Osteocyte (in vitro differentiated cells): ENCODE measurements at places on chromosomes 7 and 10. TPM values are rescaled to one million over a fixed set of nuclear protein-coding genes. Genes with fewer than 3 reads are reported as not detected.
A peak's percentile ranks its signal among the peaks of the same experiment; 100 is the strongest.

UNCX gene
- not detected in 2 replicates for total RNA-seq

ATP5F1C gene
- 132 and 133 TPM in 2 replicates for total RNA-seq

LRMDA gene
- total RNA-seq, result 0.19 and 1.3 TPM in 2 replicates

MEIG1 gene
- total RNA-seq, result 1.0 TPM in 1 of 2 replicates, not detected in the other

SEC61G gene
- 113 and 120 TPM in 2 replicates for total RNA-seq

GRM3 gene
- not detected in 2 replicates for total RNA-seq

IGF2BP3 gene
- total RNA-seq, result 70.0 and 70.5 TPM in 2 replicates

SPDYE18 gene
- total RNA-seq, result 0.99 TPM in 1 of 2 replicates, not detected in the other

SCIN gene
- total RNA-seq, result 1.6 and 2.5 TPM in 2 replicates

GOLGA7B gene
- 0.05 TPM in 1 of 2 replicates, not detected in the other for total RNA-seq

GJD4 gene
- not detected in 2 replicates for total RNA-seq

CRHR2 gene
- total RNA-seq, result not detected in 2 replicates

EPHA1 gene
- total RNA-seq, result not detected in 2 replicates

DRGX gene
- not detected in 2 replicates for total RNA-seq

ZCWPW1 gene
- total RNA-seq, result 4.4 and 5.0 TPM in 2 replicates

- DNase-seq, result no peak
These were observed 41.6 kb downstream of the SLC16A9 start for GRCh38 chr10:59668096-59668495.

DNA sequence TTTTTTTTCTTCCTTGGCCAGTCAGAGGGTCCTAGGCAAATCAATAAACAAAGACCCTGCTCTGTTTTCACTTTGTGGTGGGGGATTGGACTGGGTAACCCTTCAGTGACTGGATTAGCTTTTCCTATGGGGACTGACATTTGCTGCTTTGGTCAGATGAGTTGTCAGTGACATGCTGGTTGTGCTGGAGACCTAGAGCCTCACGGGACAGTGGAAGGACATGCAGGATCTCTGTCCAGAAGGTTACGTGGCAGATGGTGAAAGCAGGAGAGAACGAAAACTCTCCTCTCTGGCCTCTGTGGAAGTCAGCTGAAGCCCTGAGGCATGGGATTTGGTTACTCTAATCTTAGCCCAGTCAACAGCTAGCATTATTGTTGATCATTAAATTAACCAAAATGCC, 90.0 kb upstream of the BMPER start:
- DNase-seq, result no peak

GRCh38 chr7:95986178-95986764, 213.9 kb downstream of the DYNC1I1 start:
- no peak for DNase-seq

DNA sequence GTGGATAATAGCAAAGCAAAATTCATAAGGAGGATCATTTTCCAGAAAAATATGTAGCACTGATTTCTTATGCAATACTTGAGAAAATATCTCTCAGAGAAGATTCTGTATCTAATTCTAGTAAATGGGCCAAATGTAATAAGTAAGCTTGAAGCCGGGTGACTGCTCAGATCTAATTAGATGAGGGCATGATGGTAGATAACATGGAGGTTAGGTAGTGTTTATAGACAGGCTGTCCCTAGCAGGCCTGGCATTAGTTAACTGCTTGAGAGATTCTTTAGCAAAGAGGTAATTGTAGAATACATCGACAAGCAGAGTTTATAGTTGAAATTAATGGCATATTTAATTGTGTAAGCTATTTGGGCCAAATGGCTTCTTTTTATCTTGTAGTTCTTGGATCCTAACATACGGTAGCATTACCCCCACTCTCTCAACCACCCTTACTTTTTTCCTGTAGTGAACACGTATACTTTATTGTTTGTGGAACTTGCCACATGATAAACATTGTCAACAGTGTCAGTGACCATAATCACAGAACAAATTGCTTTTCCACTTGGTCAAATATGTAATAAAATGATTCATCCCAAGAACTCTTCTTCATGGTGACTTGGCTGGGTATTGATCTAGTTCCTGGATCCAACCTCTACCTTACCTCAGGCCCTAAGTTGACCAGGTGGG, 343.1 kb downstream of the BBS9 start:
- DNase-seq, result no peak

- no peak for DNase-seq
These were observed 133.0 kb upstream of the NEBL start for GRCh38 chr10:21030091-21030490.

- no peak for DNase-seq
These were observed 736 bp downstream of the MINDY4 start for GRCh38 chr7:30771880-30772425.

GRCh38 chr10:84329986-84330651, 1.7 kb downstream of the CCSER2 start:
- no peak for DNase-seq

DNA sequence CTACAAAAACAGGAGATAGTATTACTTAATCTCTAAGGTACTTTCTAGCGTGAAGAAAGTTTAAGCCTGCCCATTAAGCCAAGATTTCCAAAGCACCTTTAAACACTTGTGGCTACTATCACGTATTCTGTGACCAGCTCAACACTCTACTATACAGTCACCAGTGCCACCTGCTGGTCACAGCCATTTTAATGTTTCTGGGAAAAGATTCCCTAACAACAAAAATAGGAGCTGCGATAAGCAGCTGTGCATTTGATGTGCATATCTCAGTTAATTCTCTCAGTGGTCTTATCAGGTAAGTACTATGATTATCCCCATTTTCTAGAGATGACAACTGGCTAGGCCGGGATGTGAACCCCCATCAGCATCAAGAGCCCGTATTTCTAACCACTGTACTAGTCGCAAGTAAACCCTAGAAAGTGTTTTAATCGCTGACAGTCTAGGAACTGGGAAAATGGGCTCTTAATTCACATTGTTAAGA, 860 bp downstream of the SEC31B start:
- DNase-seq, result peak; percentile 85

DNA sequence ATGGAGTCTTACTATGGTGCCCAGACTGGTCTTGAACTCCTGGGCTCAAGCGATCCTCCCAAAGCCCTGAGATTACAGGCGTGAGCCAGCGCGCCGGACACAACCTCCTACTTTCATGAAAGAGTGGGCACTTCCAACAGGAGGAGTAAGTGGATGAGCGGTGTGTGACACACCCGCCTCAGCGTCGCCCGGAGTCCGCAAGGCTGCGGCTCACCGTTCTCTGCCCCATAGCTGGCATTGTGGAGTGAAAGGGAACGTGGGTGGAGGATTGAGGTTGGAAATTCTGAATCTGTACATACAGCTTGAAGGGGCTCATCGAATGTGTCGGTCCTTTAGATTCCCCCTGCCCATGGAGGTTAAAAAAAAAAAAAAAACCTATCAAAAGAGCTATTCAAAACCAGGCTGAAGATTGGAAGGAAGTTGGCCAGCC, 524 bp upstream of the PRXL2A start:
- DNase-seq, result no peak

DNA sequence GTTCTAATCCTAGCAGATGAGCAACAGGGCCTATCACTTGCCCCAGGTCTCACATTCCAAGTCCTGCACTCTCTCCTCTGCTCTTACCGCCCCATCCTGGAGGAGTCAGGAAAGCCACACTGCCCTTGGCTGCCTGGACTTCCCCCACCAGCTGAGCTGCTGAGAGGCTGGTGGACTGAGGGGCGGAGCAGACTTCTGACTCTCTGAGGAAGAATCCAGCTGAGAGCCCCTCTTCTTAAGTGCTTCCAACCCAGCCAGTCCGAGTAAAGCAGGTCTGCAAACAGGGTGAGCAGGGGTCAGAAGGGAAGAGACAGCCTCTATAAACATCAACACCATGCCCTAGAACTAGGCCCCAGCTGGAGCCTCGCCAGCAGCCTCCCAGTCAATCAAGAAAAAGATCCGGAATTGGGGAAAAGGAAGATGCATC, 92.4 kb upstream of the TMEM72 start:
- no peak for DNase-seq

- DNase-seq, result no peak
These were observed 90.9 kb downstream of the TPST1 start for GRCh38 chr7:66296001-66296521.

- no peak for DNase-seq
These were observed 72.5 kb downstream of the C10orf90 start for GRCh38 chr10:126598009-126598408.

- DNase-seq, result no peak
These were observed 24.1 kb downstream of the UBE2D1 start for GRCh38 chr10:58358947-58359346.

DNA sequence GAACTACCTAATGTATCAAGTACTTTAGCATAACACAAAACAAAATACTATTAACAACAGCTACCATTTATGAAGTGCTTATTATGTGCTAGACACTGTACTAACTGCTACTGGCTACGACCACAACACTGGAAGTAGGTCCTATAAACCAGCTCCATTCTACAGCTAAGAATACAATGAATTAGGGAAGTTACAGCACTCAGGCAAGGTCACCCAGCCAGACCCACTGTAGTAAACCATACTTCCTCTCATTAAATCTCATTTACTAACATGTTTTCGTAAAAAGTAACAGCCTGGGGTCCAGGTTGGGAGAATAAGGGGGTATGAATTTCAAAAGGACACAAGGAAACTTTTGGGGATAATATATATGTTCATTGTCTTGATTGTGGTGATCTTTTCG, 25.4 kb downstream of the NAPEPLD start:
- DNase-seq, result no peak

DNA sequence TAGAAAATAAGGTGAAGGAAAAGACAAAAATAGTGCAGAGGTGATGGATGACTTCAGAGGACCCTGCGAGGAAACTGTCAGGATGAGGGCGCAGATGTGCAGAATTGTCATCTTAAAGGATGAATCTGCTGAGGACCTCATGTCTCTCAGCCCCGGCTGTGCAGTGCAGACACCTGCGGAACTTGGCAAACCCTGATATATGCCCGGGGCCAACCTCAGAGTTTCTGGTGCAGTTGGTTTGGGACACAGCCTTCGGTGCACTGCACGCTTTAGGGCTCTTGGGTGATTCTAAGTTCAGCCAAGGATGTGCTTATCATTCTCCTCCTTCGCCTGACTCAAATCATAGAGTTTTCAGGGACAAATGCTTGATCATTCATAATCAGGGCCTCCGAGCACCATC, 310.1 kb downstream of the TCERG1L start:
- no peak for DNase-seq

DNA sequence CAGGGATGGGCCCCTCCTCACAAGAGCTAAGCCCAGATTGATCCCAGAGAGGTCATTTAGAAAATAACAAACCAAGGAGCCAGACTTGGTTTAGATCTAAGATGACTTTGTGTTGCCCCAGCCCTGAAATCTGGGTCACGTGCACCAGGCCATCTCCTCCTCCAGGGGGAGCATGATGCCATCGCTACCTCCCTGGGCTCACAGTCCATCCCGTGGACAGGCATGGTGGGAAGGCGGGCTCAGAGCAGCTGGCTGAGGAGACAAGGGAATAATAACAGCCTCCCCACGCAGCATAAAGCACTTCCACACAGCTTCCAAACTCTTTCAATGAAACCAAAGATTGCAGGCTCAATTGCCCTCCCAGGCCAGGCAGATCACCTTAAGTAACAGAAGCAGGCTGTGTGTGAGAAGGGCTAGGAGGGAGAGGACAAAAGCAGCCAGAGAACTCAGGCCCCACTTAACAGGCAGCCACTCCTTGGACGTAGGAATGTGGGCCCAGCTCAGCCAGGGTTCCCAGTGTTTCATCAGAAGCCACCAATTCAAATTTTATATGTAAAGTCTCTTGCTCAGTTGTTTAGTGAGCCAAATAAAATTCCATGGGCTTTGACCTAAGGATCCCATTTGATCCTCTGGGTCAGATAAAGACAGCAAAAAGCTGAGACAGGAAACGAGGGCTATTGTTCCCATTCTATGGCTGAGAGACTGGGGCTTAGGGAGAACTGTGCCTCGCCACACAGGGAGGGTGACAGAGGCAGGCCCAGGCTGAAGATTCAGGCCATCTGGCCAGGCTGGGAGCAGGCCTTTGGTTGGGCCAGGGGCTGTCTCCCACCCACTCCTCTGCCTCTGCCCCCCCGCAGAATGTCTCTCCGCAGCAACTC, 100.2 kb downstream of the COL13A1 start:
- no peak for DNase-seq

GRCh38 chr7:93030605-93031225, 87.1 kb downstream of the SAMD9 start:
- no peak for DNase-seq
